GM13976 (cell line): ENCODE measurements at places on chromosomes 2 and 18.

DNA sequence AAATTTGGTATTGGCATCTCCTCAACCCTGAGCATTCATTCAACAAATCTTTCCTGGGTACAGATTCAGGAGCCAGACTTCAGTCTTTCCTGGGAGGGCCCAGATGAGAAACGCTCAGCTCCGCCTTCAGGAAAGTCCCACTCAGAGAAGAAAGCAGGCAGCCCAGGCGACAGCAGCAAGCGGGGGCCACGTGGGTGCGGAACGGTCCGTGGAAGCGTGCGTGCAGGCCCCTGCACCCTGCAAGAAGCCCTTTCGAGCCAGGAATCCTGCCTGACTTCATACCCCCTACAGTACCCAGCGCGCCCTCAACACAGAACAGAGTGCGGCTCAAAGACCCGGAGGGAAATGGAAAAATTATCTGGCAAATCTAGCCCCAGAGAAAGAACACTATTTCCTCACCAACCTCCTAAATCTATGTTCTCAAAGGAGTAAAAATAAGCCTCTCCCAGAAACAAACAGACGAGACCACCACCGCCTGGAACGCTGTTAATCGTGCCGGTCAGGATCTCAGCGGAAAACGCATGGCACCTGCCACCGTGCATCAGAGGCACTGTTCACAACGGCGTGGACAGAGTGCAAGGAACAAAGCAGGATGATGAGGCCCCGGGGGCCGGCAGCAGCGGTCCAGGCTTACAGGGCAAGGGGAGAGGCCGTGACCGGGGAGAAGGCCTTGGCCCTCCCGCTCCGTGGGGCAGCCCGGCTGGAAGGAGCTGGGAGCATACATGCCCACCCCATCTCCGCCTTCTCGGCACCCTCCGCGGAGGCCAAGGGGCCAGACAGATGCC is 318.3 kb downstream of the EIPR1 start:
- DNase-seq, result no peak

DNA sequence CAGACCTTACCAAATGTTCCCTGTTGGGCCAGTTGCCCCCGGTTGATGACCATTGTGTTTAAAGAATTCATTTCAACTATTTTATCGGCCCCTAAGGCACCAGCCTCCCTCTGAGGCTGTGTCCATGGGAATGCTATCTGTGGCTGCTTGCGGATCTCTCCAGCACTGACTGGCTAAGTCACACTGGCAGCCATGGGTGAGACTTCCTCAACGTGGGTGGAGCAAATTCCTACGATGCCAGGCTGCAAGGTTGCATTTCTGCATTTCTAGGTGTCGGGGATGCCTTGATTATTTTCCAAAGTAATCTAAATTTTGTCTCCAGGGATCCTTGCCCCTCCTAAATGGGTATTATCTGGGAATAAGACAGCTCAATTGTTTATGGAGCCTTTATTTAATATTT is 6.2 kb downstream of the CXCR4 start:
- no peak for DNase-seq

GRCh38 chr18:2853926-2854664 is 7.3 kb downstream of the EMILIN2 start:
- DNase-seq, result no peak

GRCh38 chr2:55923982-55924321 is 370 bp upstream of the EFEMP1 start:
- DNase-seq, result no peak

- DNase-seq, result no peak
Observed at GRCh38 chr18:38790303-38790702, 1224.7 kb upstream of the CELF4 start.

GRCh38 chr2:9814129-9814868 is 29.0 kb upstream of the TAF1B start:
- peak; percentile 20 for DNase-seq

DNA sequence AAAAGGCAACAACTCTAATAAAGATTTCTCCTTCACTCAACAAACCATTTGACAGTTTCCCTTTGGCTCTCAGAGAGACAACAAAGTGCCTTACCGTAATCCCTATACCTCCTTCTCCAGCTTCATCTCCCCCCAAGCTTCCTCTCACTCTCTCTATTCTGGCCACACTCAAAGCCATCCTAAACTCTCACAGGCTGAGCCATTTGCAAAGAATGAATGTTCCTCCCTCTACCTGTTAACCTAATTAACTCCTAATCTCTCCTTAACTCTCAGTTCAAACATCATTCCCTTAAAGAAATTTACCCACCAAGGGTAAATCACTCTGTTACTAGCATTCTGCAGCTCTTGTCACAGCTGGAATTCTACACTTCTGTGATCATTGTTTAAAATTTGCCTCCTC is 38.2 kb downstream of the GFPT1 start:
- DNase-seq, result no peak
